ENCODE measurements at places on chromosomes 1 and 21.

GRCh38 chr1:229107304-229107815 is 163.6 kb upstream of the RAB4A start:
- no peak for DNase-seq

DNA sequence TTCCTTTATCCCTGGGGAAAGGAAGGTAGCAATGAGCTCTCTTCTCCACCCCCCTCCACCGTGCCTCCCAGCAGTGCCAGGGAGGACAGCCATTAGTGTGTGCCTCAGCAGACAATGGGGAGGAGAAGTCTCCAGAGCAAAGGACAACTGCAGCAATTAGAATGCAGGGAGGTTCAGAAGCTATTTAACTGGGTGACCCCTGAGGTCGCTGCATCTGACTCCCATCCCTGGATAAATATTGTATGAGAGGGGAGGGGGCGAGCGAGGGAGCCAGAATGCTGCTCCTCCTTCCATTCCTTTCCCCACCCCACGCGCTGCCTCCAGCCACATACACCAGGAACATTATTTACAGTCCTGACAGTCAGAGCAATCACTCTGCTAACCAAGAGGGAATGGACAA is 59.0 kb downstream of the ERI3 start:
- DNase-seq, result no peak

GRCh38 chr1:54287176-54287650 is 87.2 kb downstream of the MRPL37 start:
- DNase-seq, result peak; percentile 67

- DNase-seq, result peak; percentile 76
Observed at GRCh38 chr1:92754719-92755050, 30.2 kb downstream of the EVI5 start.

DNA sequence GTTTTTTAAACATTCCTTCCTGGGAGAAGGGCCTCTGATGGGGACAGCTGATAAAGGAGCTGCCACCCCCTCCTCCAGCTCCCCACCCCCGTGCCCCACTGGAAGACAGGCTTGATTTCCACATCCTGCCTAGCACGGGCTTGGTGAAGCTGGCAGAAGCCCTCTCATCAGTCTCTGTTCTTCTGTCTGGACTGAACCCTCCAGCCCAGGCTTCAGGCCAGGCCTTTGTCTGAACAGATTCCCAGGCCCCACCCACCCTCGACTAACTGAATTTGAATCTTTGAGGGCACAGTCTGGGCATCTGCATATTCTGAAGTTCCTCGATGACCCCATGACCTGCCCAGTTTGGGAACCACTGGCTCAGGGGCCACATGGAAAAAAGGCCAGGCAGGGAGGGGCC is 75.3 kb downstream of the CD58 start:
- no peak for DNase-seq

- DNase-seq, result no peak
Observed at GRCh38 chr1:243849421-243850201, 432 bp downstream of the AKT3 start.

- no peak for DNase-seq
Observed at GRCh38 chr1:211703812-211704537, 28.6 kb upstream of the NEK2 start.

DNA sequence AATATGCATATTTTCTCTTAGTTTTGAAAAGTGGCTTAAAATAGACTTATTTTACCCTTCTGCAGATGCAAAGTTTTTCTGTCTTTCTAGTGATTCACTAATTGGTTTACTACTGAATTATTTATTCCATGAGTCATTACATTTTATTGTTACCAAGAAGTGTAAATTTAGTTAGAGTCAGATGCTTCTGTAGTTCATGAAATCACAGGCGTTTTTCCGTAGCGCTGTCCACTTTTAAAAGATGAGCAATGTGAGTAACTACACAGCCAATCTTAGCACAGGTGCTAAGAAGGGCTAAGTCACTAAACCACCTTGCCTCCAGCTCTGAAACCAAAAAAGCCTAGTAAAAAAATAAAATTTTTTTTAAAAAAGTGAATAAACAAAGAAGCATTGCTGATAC is 24.7 kb downstream of the RGS13 start:
- no peak for DNase-seq

GRCh38 chr1:14350197-14350596 is 248.3 kb upstream of the KAZN start:
- no peak for DNase-seq

GRCh38 chr1:113192242-113192641 is 119.2 kb downstream of the LRIG2 start:
- peak; percentile 13 for DNase-seq

DNA sequence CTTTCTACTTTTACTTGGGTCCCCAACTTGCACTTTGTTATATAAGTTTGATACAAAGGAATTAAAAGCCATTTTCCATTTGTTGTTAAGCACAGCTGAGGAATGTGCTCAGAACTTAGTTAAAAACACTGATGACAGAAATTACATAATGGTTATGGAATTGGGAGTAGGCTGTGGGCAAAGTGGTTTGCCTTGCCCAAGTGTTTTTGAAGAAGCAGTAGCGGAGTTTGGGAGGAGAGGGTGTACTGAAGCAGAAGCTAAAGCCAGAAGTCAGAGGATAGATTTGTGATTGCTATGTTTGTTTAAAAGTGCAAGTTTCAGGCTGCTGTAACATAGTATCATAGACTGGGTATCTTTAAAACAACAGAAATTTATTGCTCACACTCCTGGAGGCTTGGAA is 391.8 kb downstream of the DUSP10 start:
- DNase-seq, result no peak

GRCh38 chr1:81878538-81878937 is 77.8 kb downstream of the ADGRL2 start:
- no peak for DNase-seq

GRCh38 chr1:219228058-219228419 is 54.4 kb downstream of the LYPLAL1 start:
- DNase-seq, result no peak

DNA sequence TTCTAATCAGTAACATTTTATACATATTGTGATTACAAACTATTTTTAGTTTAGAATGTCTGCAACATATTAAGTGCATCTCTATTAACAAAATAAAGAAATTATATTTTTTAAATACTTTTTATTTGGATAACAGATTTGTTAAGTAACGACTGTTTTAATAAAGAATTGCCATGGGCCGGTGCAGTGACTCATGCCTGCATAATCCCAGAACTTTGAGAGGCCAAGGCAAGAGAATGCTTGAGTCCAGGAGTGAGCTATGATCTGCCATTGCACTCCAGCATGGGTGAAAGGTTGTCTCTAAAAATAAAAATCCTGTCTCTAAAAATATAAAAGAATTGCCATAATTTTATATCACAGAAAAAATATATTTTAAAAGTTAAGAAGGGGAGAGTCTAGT is 4.1 kb downstream of the LRRIQ3 start:
- DNase-seq, result no peak

Measured in inflammatory macrophage (primary cell).